ENCODE measurements at places on chromosomes 4 and X. TPM values are rescaled to one million over a fixed set of nuclear protein-coding genes. Genes with fewer than 3 reads are reported as not detected.

DNA sequence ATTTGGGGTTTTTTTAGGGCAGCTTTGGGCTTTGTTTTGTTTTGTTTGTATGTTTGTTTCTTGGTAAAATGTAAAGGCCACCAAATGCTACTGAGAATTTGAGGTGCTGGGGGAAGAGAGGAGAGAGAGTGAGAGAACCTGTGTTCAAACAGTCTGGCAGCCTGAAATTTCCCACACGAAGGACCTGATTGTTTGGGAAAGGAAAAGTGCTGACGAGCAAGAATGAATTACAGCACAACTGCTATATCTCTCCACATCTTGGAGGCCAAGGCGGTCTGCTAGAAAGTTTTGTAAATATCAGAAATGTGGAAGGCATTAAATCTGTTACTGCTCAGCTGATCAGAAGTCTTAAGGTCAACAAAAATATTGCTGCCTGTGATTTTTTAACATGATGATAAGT lies 170.5 kb downstream of the PALLD start:
- no peak for DNase-seq

- no peak for DNase-seq
Measured at GRCh38 chr4:165345666-165346417, 18.4 kb downstream of the MSMO1 start.

DNA sequence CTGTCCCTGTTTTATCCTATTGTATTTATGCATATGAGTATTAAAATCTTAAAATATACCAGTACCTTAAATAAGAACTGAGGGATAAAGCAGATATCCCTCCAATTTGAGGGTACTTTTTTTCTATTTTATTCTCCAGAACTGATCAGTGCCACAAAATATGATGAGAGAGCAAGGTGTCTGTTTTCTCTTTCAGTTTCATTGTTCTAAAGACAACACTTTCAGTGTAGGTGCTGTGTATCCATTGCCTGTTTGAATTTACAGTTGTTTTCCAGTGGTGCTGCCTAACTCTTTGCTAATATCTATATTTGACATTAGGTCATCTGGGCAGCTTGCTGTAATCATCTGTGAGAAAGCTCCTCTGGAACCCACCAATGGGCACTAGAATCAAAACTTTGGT lies 394.7 kb downstream of the IL1RAPL1 start:
- DNase-seq: no peak

DNA sequence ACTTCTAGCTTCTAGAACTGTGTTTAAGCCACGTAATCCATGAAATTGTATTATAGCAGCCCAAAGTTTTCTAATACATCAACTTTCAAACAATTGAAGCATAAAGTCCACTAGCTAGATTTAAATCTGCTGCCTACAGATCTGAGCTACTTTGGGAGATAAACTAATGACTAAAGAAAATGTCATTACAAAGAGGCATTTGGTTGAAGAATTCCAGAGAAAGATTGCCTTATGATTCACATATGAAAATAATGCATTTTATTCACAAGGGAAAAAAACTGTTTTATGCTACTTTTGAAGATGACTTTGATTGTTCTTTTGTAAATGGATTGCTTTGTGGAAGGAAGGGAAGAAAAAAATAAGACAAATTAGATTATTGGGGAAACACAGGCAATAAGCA lies 124.1 kb upstream of the SLIT2 start:
- DNase-seq: no peak

ADGRA3 gene
- 31.1 TPM for total RNA-seq

DNA sequence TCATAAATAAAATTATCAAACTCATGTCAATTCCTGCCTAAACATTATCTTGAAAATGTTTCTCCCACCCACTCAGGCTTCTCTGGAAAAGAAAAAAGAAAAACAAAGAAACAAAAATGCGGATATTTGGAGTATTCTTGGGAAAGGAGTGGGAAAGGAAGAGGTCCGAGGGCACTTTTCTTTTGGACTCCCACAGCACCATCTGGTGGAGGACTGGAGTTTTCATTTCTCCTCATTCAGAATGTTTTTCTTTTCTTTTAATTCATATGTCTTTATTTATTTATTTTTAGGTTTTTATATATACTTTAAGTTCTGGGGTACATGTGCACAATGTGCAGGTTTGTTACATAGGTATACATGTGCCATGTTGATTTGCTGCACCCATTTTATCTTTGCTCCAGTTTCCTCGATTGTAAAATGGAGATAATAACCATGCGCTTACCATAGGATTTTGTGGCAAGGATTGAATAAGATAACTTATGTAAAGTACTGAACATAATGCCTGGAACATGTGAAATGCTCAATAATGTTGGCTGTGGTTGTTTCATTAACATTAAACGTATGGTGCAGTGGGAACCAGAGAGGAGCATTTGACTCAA lies 8.0 kb upstream of the KCNE5 start:
- peak; percentile 7 for DNase-seq

NAA11 gene
- total RNA-seq: not detected

DCAF8L1 gene
- not detected for total RNA-seq

NAT8L gene
- 4.8 TPM for total RNA-seq

Measured in A172 (cell line).